ENCODE measurements at places on chromosomes 1 and 21.

GRCh38 chr1:67937010-67937409 is 103.7 kb upstream of the GNG12 start:
- DNase-seq = no peak

DNA sequence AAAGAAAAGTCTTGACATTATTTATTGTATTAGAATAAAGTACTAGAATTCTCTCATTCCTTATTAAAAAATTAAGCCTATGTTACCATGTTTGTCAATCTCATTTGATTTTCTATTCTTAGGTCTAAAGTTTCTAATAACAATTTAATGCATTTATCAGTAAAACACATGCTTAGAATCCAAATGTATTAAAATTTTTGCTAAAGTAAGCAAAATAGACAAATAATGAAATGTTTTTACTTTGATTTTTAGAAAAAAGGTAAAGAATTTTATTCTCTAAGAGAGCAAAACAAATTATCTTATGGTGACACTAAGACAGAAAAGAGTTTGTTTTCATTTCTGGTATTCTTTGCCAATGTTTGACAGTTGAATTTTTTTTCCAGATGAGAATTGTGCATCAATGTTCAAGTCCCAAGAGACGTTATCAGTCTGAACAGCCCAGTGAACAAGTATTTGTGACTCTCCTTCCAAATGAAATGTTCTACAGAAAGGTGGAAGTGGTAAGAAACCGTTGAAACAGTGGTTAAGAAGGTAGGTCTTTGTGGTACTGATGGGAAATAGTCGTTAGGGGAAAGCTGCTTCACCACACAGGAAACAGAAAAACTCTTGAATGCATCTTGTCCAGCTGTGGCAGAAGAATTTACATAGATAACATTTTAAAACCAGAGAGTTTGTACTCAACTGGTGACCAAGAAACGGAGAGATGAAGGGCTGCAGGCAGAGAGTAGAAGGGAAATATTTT is 402.5 kb downstream of the PTPRC start:
- DNase-seq = no peak

DNA sequence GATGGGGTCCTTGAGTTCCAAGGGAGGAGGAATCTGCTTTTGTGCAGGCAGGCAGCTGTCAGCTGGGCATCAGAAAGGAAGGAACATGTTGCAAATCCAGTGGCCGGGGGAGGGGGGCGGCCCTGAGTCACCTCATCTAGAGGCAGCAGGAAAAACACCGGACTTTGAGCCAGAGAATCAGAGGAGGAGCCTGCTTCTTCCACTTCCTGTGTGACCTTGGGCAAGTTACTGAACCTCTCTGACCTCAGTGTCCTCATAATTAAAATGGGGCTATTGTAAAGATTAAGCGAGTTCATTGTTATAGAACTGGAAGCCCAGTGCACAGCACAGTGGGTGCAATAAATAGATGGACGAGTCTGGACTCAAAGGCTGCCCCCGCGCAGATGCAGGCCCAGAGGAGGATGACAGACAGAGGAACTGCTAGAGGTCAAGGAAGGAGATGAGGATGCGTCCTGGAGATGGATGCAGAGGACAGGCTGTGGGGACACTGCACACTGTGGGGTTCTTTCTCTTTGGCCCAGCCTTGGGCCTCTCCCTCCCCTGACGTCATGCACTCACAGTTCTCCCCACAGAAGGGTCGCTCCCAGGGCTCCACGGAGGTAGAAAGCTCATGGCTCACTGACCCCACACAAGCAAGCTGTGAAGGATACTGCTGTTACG is 714.3 kb downstream of the MATN1 start:
- no peak for DNase-seq

DNA sequence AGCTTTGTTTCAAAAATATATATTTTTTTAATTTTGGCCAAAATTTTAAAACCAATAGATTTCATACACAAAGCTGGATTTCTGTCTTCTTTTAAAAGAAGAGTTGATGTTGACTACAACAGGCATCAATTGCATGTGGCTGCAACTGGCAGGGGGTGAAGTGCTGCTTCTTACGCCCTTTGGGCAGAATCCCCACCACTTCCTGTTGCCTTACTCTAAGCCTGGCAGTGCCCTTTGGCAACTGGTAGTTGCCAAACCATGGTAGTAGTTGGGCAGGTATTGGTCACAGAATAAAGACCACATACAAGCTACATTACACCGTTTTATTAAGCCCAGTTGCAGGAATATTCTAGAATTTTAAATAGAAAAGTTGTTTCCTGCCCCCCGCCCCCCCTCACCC is 17.0 kb downstream of the LAMC2 start:
- DNase-seq = no peak

GRCh38 chr21:38628349-38628748 is 130.1 kb upstream of the ERG start:
- no peak for DNase-seq

DNA sequence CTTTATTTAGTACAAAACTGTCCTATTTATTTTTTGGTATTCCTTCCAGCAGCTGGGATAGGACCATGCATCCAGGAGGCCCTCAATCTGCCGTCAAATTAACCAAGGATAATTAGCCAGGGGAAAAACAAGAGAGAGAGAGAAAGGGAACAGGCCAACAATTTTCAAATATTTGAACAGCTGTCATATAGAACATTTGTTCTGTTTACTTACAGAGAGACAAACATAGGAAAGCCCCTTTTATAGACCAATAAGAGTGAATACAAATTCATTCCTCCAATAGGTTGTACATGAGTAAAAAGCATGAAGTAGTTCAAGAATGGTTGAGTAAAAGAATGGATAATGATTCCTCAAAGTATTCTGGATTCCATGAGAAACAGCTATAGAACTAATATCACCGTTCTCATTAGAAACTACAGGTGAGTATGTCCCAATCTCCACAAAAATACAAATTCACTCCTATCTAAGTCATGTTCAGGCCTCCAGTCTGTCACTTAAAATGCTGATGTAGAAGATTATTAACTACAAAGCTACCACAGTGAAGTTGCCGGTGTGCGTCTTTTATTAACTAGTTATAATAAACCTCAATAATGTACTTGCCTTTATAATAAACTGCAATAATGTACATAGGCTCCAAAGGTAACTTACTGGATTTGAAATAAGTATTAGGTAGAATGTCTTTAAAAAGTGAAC is 64.8 kb upstream of the GNG4 start:
- no peak for DNase-seq

- no peak for DNase-seq
Measured at GRCh38 chr1:39321979-39322378, 117.5 kb downstream of the MACF1 start.

GRCh38 chr1:205480349-205480985 is 24.0 kb upstream of the CDK18 start:
- peak; percentile 46 for DNase-seq

DNA sequence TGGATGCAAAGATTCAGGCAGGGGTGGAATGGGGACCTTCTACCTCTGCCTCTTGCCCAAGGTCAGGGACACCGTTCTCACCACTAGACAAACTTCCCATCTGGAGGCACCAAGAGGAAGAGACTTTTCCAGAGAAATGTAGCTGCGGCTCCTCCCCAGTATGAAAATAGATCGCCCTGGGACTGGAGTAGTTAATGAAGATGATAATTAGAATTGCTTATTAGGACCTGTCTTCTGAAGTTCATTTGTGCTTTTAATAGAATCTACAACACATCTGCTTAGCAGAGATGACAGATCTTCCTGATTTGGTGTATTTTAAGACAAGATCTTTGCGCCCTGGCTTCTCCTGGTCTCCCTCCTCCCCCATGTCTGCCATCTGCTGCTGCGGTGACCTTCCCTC is 266.6 kb downstream of the KAZN start:
- DNase-seq = no peak

DNA sequence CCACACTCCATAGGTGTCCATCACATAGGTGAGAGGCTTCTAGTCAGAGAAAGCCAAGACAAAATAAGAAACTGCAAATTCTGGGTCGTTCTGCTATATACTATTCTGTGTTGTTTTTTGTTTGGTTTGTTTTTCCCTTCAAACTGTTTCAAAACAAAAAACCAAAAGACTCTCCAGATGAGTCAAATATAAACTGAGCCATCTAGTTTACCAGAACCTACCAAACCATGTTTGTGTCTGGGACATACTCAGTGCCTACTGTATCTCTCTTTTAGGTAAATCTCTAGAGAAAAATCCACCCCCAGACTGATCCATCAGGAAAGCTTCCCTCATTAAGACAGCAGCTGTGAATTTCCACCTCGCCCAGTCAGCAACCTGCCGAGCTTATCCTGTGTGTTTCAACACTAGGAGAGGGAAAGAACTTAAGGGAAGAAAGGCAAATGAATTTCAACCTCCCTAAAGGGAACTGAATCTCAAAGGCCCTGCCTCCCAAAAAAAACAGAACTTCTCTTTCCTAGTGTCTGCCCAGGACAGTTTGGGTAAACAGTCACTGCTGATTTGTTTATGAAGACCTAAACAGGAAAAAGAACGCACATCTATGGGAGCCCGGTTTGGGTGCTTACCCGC is 17.2 kb downstream of the PPT1 start:
- DNase-seq = no peak

- DNase-seq = no peak
Measured at GRCh38 chr1:28129150-28129549, 40.7 kb upstream of the EYA3 start.

- DNase-seq = no peak
Measured at GRCh38 chr1:228095938-228096337, 7.2 kb downstream of the C1orf35 start.

DNA sequence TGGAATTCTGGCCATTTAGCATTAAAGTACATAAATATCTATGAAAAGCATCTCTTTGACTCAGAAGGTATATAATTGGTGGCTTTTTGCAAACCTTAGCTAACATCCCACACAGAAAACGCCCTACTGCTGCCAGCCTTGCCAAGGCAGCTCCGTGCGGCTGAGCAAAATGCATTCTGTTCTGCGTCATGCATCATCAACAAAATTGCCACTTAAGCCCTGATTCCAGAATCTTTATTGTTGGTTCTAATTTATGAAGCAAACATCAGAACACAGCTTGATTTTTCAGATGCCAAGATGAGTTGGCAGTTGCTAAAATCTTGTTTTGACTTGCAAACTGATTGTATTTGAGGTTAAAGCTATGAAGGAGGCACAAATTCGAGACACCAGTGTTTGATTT is 314.9 kb upstream of the DEPDC1 start:
- no peak for DNase-seq

DNA sequence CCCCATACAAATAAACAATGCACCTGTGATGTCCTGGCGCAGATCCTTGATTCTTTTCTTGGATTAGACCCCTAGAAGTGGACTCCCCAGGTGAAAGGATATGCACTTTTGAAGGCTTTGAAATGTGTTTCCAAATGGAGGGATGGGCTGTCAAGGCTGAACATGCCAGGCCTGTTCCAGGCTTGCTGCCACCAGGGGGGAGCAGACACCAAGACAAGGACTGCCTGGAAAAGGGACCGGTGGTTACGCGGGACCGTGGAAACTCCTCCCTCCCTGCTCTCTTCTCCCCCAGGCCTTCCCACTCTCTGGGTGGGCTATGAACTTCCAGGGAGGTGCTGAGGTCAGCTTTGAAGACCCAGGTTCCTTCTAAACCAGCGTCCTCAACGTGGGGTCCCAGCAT is 12.7 kb downstream of the C1QB start:
- DNase-seq = no peak

- DNase-seq = no peak
Measured at GRCh38 chr1:214912127-214912526, 170.4 kb upstream of the KCNK2 start.

DNA sequence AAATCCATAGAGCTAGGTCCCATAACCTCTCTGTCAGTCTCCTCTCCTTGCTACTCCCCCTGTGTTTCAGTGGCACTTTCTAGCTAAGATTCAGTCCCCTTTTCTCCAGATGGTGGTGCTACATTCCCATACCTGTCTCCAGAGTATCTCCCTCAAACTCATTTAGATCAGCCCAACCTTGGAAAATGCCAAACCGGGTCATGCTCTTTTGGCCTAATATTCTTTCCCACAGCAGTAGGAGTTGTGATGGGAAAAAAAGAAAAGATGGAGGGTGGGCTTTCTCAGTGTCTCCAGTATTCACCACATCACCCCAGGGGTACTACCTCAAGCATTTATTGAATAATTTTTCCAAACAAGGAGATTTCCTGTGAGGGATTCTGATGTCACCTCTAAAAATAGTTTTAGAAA is 3.2 kb upstream of the RXFP4 start:
- DNase-seq = no peak

- no peak for DNase-seq
Measured at GRCh38 chr1:185463011-185463410, 146.0 kb upstream of the IVNS1ABP start.

GRCh38 chr1:34529935-34530859 is 224.7 kb upstream of the GJB5 start:
- DNase-seq = no peak

- no peak for DNase-seq
Measured at GRCh38 chr1:74964508-74965102, 169.6 kb upstream of the LHX8 start.

DNA sequence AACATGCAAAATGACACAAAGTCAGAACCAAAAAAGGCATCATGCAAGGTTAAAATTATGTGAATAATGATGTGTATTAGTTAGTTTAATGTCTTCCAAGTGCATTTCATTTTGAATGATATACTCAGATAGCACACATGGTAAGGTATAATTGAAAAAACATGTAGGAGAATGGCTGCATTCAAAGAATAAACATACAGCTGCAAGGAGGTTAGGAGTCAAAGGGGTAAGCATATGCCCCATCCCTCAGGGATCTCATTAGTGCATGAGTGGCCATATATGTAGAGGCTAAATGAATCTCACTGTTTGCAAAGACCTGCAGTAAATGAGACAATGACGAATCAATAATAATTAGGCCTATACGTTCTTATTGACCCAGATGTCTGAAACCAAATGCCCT is 179.7 kb upstream of the HOOK1 start:
- no peak for DNase-seq

DNA sequence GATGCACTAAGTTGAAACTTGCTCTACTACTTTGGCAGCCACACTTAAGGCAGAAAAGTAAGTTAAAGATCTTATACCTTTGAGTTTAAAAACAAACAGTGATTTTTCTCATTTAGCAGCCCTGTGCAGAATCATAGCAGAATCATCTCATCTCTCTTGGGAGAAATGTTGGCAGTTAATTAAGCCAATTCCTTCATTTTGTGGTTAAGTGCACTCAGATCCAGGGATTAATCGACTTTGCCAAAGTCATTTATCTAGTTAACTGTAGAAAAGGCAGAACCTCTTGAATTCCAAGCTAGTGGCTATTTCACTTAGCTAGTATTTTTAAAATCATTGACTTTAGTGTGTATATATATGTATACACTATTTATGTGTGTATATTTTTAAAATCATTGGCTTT is 125.0 kb downstream of the GPR52 start:
- no peak for DNase-seq

- DNase-seq = no peak
Measured at GRCh38 chr1:7984811-7985210, 23.3 kb downstream of the PARK7 start.

GRCh38 chr1:38522915-38523567 is 336.5 kb downstream of the RRAGC start:
- DNase-seq = no peak
